ENCODE measurements at places on chromosomes 5 and 9.

DNA sequence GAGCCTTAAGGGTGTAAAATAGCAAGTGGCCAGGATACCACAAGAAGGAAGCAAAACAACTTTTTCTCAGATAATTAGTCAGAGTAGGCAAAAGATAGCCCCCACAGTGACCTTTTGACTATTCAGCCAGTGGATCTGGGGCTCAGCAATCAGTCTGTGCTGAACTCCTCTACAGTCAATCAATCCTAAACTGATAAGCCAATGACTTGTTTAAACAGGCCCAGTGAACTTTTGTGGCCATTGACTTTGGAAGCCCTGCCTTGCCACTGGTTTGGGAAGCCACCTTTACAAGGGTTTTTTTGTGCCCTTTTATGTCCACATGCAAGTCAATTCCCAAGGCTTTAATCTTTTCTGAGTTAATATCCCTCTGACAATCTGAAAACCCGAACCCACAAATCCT, 1565.0 kb upstream of the WWC1 start:
- no peak for DNase-seq

GRCh38 chr9:70947511-70947910, 173.9 kb downstream of the TRPM3 start:
- DNase-seq: no peak

- DNase-seq: no peak
Observed at GRCh38 chr9:120609636-120610035, 29.7 kb upstream of the CDK5RAP2 start.

- no peak for DNase-seq
Observed at GRCh38 chr5:101364469-101364868, 461.4 kb upstream of the ST8SIA4 start.

DNA sequence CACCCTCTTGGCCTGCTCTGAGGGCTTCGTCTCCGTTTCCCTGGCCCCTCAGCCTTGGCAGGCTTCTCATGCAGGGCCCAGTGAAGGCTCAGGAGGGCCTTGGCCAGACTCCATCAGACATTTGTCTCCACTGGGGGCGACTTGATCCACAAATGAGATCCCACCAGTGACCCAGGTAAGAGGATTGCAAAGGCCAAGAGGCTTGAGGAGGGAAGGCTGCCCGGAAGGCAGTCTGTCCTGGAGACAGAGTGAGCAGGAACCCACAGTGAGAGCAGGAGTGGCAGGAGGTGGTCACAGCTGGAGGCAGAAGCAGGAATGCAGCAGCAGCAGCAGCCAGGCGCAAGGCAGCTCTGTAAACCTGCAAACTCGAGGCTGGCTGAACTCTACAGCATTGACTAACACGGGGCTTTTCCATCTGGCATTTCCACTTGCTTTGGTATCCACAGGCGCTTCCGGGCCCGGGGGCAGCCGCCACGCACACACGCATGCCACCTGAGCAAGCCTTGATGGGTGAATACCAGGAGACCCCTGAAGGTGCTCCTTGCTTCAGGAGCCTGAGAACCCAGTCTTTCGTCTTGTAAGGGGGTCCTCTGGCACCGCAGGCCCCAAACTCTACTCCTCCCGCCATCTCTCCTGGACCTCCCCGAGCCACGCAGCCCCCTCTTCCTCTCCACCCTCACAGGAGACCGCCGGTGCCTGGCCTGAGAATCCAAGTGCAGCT, 14.7 kb downstream of the MGAT1 start:
- DNase-seq: no peak

DNA sequence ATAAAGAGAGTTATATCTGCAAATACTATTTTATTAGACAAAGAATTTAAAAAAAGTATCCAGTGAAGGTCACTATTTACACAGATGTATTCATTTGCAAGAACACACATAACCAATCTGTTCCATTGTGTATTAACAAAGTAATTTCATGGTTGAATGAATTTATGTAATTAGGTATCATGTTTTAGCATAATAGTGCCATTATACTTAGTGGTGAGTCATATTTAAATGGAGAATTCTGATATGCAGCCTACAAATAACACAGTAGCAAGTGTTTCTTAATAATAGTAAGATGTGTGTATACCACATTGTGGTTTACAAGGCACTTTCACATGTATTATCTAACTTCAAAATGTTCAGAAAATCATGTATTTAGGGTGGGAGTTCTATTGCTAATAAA, 1028.5 kb upstream of the ACO1 start:
- no peak for DNase-seq

DNA sequence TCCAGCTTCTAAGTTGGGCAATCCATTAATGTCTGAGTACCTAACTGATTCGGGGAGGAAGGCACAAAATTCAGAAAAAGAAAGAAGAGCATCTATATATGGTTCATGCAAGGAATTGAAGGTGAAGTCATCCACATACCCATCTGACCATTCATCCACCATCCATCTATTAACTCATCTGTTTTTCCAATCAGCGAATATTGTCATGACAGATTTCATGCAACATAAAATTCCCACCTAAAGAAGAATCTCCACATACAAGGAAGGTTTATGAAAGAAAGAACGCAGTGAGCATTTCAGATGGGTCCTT, 164.7 kb downstream of the GRIA1 start:
- no peak for DNase-seq

GRCh38 chr9:68433531-68434110, 77.2 kb downstream of the PGM5 start:
- DNase-seq: no peak

DNA sequence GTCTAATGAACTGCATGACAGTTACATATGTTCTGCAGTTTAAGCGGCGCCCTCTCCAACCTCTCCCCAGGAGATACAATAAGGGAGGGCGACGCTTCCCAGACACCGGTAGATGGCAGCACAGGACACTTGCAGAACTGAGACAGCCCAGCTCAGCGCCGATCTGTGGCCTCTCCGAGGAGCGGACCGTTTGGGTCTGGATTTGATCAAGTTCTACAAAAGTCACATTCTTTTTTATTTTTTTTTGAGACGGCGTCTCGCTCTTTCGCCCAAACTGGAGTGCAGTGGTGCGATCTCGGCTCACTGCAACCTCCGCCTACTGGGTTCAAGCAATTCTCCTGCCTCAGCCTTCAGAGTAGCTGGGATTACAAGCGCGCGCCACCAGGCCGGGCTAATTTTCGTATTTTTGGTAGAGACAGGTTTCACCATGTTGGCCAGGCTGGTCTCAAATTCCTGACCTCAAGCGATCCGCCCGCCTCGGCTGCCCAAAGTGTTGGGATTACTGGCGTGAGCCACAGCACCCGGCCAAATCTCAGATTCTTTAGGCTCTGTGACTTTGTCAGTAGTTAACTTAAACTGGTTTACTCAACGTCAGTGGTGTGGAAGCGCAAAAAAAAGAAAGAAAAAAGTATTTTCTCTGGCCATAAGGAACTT, 1.4 kb upstream of the ATOSB start:
- DNase-seq: peak; percentile 85

GRCh38 chr5:115064380-115064779, 105.3 kb downstream of the TRIM36 start:
- no peak for DNase-seq

- DNase-seq: peak; percentile 56
Observed at GRCh38 chr9:131676431-131676972, 63.4 kb downstream of the RAPGEF1 start.

GRCh38 chr9:87883274-87883673, 597 bp downstream of the SPATA31E1 start:
- no peak for DNase-seq

DNA sequence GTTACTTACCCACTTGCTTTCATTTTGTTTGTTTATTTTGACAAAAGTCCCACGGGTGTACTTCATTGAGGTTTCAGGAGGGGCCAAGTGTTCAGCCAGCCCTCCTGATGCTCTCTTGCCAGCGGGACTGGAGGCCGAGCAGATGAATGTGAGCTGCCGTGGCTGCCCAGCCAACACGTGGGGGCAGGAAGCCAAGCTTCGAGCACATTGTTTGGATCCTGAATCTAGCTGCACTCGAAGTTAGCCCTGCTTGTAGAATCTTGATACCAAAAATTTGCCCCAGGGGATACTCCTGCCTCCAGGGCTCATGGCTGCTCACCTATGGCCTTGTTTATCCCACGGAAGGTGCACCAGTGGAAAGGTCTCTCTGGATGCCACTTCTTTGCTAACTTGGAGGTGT, 49.3 kb downstream of the RASGEF1C start:
- no peak for DNase-seq

DNA sequence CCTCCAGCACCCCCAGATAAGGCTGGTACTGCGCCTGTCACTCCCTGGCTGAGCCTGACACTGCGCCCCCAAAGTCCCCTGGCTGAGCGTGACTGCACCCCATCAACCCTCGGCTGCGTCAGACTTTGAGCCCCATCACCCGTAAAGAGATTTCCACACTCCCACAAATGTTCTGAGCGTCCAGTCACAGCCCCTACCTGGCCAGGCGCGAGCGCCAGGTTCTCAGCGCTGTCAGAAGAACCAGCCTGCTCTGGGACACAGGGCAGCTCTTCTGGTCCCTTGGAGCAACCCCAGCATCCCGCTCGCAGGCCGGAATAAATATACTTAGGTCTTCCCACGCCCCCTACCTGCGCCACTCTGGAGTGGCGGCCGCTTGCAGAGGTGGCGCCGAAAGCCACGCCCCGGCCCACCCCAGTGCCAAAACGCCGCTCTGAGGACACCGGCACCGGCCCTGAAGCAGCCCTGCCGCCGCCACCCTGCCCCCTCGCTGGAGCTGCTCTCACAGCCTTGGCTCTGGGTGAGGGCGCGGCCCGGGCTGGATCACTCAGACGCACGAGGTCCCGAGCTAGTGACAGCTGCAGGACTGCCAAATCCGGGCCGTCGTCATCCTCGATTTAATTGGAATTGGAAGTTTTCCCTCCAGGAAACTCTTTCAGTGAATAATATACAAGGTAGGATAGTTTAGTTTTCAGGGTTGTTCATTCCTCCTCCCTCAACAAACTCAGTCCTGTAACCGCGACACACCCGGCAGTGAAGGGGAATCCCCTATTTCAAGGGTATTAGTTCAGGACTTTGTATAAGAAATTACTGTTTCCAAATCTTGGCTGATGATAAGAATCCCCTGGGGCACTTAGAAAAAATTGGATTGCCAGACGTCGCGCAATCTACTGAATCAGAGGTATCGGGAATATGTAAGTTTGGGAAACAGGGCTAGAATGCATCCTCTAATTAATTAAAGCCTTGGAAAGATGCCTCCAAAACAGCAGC, 1.2 kb upstream of the CEMIP2 start:
- peak; percentile 66 for DNase-seq

GRCh38 chr5:149420545-149421371, 41.7 kb upstream of the IL17B start:
- no peak for DNase-seq

- DNase-seq: no peak
Observed at GRCh38 chr9:37215830-37216229, 95.5 kb downstream of the ZCCHC7 start.

GRCh38 chr5:6573651-6574101, 59.2 kb downstream of the NSUN2 start:
- DNase-seq: no peak

DNA sequence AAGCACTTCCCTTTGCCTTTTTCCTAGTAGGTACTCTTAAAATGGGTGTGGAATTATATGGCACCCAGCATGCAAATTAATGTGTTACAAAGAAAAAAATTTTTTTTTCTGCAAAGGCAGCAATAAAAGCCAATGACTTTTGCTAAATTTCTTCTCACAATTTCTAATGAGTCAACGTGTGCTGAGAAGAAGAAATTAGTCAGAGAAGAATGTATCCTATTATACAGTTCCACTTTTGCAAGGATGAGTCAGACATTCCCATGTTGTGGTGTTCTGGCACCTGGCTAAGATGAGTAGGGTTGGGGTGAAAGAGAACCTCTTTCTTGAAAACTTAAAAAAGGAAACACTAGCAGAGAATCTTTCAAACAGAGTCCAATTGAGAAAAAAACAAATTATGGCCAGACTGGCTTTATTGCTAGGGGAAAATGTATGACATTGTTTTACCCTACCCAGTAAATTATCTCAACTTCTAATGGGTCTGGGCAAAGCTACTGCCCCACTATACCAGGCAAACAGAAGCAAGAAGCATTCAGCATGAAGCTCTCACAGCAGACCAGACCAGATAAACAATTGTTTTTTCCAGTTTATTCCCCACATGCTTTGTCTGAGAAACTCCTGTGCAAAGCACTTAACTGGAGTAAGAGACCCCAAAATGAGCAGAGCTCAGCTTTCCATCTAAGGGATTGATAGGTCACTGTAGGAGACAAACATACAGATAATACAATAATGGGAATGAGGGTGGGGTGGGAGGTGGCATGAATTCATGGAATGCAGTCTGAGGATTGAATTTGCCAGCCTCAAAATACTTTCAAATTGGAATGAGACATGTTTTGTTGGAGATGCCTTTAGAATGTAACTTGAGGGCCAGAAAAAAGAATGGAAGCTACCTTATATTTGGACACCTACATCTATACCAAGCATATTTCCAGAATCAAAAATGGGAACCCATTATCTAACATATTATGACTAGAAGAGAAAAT, 220.8 kb upstream of the RFX3 start:
- no peak for DNase-seq

GRCh38 chr5:119345861-119346260, 10.0 kb upstream of the TNFAIP8 start:
- DNase-seq: no peak

- DNase-seq: no peak
Observed at GRCh38 chr9:18568973-18569372, 95.0 kb downstream of the ADAMTSL1 start.

Data from activated CD4-positive, alpha-beta T cell treated with anti-CD3 and anti-CD28 coated beads, Interleukin-2, amount 50 U/mL, for 1 hour (primary cell).